ENCODE measurements at places on chromosomes 4 and X.

DNA sequence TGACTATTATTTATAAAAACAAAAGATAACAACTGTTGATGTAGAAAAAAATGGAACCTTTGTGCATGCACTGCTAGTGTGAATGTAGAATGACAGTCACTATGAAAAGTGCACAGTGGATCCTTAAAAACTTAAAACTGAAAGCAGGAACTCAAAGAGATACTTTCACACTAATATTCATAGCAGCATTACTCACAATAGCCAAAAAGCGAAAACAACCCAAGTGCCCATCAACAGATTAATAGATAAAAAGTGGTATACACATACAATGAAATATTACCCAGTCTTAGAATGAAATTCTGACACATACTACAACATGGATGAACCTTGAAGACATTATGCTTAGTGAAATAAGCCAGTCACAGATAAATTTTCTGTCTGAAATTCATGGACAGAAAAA lies 23.8 kb downstream of the CENPC start:
- no peak for DNase-seq

- no peak for DNase-seq
Measured at GRCh38 chr4:36288731-36289426, 7.5 kb downstream of the DTHD1 start.

DNA sequence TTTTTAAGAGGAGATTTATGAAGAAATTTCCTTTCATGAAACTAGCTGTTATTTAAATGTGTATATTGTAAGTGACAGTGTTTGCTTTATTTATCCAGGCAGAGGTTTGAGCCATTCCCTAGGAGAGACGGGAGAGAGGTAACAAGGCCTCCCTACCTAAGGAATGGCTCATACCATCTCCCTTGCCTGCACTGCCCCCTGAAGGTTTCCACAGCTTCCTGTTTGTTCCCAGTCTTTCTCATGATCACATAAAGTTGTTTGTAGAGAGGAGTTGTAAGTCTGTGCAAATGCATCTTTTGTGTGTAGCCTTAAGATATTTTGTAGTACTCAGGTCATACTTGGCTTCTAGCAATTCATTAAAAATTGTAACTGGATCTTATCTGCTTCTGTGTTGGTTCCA lies 1504.5 kb upstream of the PCDH10 start:
- DNase-seq: no peak

GRCh38 chrX:107117993-107118321 lies 665 bp downstream of the RBM41 start:
- no peak for DNase-seq

DNA sequence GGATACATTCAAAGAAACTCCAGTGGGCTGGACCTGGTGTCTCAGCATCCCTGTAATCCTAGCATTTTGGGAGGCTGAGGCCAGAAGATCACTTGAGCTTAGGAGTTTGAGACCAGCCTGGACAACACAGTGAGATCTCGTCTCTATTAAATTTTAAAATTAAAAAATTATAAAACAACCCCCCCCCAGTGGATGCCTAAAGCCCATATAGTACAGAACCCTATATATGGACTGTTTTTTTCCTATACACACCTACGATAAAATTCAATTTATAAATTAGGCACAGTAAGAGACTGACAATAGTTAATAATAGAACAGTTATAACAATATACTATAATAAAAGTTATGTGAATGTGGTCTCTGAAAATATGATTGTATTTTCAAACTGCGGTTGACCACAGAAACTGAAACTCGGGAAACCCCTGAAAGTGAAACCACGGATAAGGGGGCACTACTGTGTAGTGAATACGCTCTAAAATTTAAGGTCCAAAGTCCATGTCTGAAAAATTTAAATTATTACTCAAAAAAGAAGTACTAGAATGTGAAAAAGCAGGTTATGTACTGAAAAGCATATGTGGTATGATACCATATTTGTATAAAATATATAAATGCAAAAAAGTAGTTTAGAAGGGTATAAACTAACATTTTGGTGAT lies 2.0 kb downstream of the SMIM14 start:
- no peak for DNase-seq

DNA sequence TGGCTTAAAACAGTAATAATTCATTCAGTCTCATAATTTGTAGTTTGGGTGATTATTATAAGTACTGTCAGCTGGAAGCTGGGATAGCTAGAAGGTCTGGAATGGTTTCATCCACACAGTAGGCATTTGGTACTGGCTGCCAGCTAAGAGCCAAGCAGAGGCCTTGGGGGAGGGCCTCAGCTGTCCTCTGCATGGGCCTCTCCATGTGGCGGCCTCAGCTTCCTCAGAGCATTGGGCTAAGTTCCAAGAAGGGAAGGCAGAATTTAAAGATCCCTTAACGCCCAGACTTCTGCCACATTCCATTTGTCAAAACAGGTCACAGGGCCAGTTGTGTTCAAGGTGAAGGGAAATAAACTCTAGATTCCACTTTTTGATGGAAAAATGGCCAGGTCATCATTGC lies 93.3 kb downstream of the NEUROG2 start:
- no peak for DNase-seq

DNA sequence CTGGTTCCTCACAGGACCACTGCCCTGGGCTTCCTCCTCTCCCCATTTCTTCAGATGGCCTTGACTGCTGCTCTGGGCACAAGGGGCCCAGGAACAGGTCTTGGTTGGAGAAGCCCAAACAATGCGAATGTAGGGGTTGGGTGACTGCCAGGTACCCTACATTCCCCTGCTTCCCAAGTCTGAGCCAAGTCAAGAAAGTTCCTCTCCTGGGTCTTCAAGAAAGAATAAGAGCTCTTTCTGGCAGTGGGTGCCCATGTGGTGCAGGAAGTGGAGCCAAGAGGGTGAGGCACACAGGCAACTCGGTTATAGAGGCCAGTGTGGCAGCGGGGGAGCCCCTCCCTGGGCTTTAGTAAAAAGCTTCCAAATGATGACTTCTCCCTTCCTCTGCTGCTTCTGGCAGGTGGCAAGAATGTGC lies 2.7 kb downstream of the SLC34A2 start:
- no peak for DNase-seq

DNA sequence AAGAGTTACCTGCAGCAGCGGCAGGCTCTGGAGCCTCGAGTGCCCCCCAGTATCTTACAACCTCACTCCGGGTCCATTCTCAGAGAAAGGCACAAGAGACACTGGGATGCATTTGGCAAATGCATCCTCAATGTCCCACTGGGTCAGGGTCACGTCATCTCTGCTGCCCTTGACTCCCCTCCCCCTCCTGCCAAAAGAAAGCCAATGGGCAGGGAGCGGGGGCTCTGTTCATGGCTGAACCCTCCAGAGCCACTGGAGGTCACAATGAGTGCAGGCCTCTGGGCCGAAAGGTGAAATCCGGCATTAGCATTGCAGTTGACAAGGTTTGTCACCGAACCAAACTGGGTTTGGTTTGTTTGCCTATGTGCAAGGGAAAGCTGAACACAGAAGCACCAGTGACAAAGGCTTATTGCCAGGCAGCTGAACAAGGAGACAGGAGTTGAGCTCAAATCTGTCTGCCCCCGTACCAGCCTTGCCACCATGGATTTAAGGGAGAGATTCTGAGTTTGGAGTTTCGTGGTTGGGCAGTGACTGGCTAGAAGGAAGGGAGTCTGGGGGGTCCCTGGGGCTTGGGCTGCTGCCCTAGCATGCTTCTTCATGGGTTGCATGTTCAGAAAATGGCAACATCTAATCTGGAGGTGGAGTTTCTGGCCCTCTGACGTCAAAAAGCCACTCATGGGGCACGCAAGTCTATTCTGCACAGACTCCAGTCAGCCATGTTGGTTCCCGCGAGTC lies 64.3 kb downstream of the HTRA3 start:
- DNase-seq: peak; percentile 14

- no peak for DNase-seq
Measured at GRCh38 chr4:692771-693554, 4.0 kb upstream of the SLC49A3 start.

GRCh38 chrX:44152852-44153251 lies 179.7 kb upstream of the NDP start:
- DNase-seq: no peak

GRCh38 chr4:141746026-141746425 lies 109.6 kb downstream of the IL15 start:
- no peak for DNase-seq

All from CD4-positive, alpha-beta T cell (primary cell).